ENCODE measurements at places on chromosomes 1 and 21.
A peak's percentile ranks its signal among the peaks of the same experiment; 100 is the strongest.

DNA sequence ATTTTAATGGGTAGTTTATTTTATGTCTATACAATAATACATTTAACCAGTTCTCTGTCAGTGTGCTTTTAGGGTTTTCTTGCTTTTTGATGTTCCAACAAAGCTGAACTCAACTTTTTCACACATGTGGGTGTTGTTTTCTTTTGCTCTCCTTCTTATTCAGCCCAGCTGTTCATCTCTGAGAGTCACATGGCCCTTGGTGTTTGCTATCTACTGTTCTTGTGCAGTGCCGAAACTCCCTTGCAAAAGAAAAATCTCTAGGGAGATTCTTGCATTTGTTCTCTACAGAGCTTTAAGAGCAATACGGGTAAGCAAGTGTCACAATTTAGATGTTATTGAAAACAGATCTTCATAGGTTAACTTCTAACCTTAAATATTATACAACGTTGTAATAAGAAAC lies 281.1 kb upstream of the CXADR start:
- DNase-seq: no peak

DNA sequence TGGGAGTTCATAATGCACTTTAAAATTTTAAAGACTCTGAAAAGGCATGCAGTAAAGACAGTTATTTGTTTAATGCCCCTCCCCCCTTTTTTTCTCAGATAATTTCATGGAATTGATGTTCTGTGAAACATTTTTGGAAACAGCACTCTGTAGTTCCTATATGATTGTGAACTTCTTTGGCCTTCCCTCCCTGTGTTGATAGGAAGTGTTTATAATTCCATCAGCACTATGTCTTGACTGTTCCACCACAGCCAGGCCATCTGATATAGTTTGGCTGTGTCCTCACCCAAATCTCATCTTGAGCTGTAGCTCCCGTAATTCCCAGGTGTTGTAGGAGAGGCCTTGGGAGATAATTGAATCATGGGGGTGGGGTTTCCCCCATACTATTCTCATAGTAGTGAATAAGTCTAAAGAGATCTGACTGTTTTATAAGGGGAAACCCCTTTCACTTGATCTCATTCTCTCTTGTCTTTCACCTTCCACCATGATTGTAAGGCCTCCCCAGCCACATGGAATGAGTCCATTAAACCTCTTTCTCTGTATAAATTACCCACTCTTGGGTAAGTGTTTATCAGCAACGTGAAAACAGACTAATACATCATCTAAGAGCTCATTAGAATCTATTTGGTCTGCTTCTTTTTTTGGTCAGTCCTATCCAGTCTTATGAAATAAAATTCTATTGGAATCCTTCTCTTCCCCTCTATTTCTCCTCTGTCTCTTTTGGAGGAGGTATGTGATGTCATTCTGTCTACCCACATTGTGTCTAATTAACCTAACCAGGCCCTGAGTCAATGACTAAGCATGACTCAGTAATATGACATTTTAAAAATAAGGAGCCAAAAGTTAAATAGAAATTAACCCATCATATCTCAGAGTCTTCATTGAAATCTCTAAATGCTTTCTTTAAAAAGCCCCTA lies 8.9 kb downstream of the CCDC185 start:
- no peak for DNase-seq

DNA sequence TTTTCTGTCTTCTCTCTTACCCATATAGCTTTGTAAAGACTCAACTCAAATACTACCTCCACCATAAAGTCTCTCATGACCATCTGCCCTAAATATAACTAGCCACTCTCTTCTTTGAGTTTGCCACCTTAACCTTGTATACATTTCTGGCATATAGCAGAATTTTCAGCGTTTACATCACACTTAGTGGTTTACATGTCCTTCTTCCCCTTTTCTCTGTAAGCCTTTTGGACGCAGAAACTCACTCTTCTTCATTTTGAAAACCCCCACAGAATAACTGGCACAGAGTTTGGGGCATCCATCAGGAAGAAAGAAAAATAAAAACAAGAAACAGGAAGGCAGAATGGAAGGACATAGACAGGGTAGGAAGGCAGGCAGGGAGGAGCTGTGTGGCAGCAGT lies 131.8 kb upstream of the DUSP10 start:
- no peak for DNase-seq

GRCh38 chr1:53712276-53712675 lies 26.7 kb downstream of the GLIS1 start:
- no peak for DNase-seq

- DNase-seq: no peak
These were observed 16.9 kb downstream of the TCEANC2 start for GRCh38 chr1:54070171-54070837.

DNA sequence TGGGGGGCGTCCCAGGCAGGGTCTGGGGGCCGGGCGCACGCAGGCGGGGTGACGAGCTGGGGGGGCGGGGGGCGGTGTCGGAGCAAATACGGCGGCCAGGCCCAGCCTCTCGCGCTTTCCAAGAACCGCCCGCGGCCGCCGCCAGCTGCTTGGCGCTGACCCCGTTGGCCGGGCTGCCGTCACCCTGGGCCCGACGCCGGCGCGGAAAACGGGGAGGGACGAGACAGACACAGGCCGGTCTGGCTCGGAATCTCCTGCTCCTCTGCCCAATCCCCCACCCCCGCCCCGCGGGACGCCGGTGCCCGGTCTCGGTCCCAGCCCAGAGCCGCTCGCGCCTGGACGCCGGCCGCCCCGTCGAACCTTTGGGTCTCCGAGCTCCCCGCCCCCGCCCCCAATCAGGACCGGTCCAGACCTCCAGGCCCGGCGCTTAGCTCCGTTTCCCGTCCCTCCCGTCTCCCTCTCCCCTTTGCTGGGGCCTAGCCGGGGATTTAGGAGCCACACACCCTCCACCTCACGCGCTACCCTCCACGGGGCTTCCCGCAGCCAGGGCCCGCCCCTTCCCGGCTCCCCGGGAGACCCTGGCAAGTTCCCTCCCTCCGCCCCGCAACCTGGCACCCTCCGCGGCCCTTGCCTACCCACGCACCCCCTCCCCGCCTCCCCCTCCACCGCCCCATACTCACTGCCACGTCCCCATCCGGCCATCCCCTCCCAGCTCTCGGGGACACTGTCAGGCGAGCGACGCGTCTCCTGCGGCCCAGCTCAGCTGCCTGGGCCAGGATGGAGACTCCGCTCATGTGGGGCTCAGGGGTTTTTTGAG lies 800 bp upstream of the MMP23B start:
- DNase-seq: peak; percentile 15

DNA sequence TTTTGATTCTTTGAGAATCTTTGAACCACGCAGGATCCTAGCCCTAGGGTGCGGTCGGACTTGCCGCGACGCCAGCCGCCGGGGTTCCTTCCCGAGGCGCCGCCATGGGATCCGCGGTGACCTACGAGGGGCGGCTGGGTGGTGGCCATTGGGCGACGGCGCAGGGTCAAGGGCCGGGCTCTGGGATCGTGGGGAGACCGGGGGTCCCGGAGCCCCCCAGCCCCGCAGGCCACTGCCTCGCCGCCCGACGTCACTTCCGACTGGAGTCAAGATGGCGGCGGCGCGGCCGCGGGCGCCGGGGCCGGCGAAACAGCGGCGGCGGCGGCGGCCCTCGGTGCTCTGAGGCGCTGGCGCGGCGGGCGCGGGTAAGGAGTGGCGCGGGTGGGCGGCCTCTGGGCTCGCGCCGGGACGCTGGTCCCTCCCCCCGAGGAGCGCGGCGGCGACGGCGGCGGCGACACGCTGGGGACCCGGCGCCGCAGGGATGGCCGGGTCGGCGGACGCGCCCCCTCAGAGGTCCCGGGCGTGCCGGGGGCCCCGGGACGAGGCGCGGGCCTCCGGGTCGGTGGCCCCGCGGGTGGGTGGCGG lies at the start of gene PRDM2:
TSS of gene PRDM2 (plus strand) at position 253 of the 585 bp plus-strand sequence. CDS start 15,418 bp downstream, outside the sequence.
- peak; percentile 73 for DNase-seq

DNA sequence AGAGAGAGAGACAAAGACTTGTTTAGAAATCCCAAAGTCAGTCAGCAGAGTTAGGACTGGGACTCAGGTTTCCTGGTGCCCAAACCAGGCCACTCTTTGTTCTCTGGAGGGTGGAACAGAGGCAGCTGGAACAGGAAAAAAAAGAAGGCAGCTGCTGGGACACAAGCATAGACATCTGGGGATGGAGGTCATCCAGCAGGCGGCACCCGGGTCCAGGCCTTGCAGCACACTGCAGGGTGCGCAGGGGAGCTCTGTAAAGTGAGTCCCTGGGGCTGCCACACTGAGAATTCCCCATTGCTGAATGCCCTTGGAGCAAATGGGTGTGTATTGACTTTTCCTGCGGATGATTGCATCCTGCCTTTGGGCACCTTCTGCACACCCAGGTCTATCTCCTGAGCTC lies 222.9 kb upstream of the CSF3R start:
- no peak for DNase-seq

- peak; percentile 20 for DNase-seq
These were observed 176.5 kb downstream of the C1orf21 start for GRCh38 chr1:184563308-184563707.

DNA sequence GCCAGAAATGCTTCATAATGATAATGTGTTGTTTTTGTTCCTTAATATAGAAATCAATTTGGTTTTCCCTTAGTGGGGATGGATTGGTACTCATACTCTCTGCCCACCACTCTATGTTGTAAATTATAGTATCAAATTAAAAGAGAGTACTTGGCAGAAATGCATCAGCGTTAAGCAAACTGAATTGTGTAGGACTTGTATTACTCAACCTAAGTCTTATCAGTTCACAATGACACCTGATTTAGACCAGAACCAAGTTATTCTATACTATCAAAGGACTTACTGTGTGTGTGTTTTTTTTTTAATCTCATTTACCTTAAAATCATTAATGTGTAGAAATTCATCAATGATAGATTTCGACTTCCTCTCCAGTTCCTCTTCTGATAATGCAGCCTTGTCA lies 62.0 kb upstream of the HP1BP3 start:
- no peak for DNase-seq

DNA sequence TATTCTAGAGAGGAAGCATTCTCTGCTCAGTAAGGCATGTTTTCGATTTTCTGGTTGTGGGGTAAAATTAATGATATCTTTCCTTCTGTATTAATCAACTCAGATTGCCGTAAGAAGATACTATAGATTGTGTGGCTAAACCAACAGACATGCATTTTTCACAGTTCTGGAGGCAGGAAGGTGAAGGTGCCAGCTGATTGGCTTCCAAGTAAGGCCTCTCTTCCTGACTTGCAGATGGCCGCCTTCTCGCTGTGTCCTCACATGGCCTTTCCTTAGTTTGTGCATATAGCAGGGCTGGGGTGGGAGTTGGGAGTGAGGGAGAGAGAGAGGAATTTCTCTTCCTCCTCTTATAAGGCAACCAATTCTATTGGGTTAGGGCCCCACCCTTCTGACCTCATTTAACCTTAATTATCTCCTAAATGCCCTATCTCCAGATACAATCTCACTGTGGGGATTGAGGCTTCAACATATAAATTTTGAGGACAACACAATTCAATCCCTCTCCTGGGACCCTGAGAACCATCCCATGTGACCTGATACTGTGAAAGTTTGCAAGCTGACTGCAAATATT lies 52.3 kb upstream of the MRPS6 start:
- no peak for DNase-seq

DNA sequence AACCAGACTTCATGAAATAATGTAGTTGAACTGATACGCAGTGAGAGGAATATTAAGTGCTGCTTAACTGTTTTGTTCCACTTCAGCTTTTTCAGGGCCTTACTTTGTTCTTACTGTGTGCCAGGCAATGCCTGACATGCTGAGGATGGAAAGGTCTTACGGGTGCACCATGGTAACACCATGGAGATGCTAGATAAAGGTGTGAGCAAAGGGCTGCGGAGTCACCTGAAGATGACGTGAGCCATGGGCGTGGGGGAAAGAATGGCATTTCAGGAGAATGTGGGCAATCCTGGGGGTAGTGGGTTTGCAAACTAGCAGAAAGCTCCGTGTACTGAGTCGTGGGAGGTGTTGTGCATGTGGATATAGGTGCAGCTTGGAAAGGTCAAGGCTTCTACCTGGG lies 27.3 kb downstream of the MAN1C1 start:
- no peak for DNase-seq

DNA sequence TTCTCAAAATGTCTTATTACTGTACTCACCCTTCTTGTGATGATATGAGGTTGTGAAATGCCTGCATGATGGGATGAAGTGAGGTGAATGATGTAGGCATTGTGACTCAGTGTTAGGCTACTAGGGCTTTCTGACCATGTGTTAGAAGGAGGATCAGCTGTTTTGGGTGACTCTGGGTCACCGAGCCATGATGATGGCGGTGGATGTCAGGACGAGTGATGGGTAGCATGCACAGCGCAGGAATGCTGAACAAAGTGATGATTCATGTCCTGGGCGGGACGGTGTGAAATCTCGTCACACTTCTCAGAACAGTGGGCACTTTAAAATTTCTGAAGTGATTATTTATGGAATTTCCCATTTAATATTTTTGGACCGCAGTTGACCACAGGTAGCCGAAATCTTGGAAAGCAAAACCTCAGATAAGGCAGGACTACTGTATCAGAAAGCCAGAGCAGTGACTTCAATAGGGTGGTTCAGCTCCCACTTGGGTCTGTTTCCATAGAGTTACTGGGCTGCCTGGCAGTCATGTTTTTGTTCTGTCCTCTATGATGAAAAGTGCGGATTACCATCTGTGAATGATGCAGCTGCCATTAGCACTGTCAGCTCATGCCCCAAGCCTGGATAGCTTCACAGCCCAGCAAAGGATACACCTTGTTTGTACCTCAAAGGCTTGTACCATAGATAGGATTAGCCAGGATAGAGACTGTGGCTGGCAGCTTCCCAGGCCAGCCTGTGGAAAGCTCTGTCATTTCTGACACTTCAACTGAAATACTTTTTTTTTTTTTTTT lies 26.6 kb downstream of the IL6R start:
- DNase-seq: no peak

DNA sequence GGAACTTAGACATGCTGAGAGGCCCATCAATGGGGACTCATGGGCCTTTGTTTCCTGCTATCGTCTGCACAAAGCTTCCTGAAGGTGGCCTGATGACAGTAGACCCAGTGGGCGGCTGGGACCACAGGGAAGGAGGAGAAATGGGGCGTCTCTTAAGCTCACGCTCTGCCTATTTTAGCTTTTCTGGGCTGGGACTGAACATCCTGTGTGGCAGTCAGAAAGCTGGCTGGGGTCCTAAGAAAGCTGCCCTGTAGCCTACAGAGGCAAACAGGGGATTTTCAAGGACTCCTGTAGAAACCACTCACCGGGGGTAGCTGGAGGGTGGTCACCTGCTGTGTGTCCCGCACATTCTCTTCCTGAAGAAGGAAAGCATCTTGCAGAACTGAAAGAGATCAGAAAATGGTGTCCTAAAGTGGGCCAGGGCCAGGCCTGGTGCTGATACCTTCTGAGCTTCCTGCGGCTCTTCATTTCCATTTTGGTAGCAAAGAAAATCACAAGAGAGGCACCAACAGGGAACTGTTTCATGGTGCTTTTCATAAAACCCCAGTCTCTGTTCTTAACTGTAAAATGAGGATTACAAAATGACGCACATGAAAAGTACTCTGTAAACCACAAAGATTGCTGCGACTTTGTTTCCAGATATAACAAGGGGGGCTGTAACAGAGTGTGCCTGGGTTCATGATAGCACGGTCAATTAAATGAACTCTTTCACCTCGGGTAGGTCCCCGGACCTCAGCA lies 8.6 kb downstream of the ZNF496 start:
- no peak for DNase-seq

DNA sequence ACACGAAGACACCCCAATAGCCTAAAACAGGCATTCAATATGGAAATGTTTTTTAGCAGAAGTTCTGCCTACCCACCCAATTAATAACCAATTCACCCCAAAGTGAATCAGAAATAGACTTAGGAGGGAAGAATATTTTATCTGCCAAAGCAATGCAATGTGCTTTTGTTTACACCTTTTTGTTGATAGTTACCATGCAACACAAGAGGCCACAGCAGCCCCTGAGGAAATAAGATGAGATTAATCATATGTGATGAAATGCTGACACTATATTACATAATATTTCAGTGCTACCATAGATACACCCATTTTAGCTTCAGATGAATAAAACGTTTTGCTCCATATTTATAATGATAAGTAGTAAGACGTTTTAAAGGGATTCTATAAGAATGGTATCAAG lies 60.9 kb upstream of the RGS2 start:
- no peak for DNase-seq
